ENCODE measurements at places on chromosomes 7 and 10.

DNA sequence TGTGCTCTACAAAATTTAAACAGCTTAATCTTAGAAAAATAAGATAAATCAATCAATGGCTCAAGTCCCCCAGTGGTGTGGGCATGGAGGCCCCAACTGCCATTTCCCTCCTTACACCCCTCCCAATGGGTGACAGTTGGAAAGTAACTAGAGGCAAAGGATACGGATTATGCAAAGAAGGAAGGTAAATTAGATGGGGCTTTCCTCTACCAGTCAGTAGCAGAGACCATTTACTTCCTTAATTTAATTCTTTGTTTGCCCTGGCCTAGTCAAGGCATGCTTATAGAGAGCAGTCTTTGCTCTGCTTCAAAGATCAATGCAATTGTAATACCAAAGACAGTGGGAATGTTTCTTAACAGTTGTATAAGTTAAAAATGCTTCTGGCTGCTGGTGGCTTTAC, 63.3 kb upstream of the PAPSS2 start:
- no peak for DNase-seq

GRCh38 chr7:107579885-107580715, at the start of gene BCAP29:
TSS of gene BCAP29 (plus strand) at chr7:107580246. CDS start at chr7:107580773, 527 bp downstream.
- peak; percentile 96 for DNase-seq

DNA sequence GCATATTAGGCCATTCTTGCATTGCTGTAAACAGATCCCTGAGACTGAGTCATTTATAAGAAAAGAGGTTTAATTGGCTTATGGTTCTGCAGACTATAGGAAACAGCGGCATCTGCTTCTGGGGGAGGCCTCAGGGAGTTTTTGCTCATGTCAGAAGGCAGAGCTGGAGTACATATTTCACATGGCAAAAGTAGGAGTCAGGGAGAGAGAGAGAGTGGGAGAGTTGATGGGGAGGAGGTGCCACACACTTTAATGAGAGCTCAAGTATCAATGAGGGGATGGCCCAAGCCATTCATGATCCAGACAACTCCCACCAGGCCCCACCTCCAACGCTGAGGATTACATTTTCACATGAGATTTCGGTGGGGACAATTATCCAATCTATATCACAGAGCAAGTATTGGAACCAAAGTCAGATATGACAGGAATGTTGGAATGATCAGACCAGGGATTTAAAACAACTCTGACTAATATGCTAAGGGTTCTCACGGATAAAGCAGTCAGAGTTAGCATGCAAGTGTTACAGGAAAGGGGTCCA, 795.3 kb upstream of the CELF2 start:
- no peak for DNase-seq

DNA sequence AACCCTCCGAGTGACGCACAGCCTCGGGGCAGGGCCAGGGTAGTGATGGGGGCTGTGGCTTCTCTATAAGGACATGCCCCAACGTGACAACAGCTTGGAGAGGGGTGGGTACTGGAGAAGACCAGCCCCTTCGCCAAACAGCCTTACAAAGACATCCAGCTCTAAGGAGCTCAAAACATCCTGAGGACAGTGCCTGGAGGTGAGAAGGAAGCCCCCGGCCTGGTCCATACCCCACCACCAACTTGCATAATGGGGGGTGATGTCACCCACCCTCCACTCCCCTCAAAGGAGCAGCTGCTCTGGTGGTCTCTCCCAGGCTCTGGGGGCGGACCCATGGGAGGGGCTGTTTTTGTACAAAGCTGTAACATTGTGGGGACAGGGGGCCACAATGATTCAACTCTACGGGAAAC, 15.1 kb downstream of the PRSS2 start:
- no peak for DNase-seq

DNA sequence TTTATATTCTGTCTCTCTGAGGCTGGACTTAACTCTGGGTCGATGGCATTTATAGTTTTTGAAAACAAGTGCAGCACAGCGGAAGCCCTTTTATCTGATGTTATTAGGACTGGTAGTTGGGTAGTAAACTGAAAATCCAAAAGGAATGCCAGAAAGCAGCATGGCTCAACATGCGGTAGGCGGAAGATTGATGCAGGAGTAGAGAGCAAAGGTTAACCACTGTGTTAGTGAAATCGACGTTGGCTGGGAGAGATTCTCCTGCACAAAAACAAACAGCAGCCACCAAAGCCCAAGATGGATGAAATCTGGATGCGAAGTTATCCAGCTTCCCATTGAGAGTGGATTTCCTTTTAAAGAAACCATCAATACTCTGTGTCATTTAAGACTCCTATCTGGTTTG, 54.5 kb upstream of the EMX2 start:
- no peak for DNase-seq

DNA sequence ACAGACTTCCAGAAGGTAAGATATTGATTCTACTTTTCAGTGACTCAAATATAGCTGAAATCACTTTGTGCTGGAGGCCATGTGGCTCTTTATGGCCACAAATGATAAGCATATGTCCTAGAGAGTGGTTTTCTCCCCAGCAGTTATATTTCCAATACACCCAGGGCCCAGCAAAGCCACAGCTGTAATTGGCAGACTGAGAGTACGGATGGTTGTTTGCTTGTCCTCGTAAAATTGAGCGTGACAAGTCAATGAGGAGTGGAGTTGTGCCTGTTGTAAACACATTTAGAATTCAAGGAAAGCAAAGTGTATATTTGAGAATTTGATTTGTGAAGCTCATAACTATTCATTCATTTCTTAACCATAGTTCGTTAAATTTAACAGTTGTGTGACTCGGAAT, 201.8 kb downstream of the LHFPL3 start:
- DNase-seq: no peak

DNA sequence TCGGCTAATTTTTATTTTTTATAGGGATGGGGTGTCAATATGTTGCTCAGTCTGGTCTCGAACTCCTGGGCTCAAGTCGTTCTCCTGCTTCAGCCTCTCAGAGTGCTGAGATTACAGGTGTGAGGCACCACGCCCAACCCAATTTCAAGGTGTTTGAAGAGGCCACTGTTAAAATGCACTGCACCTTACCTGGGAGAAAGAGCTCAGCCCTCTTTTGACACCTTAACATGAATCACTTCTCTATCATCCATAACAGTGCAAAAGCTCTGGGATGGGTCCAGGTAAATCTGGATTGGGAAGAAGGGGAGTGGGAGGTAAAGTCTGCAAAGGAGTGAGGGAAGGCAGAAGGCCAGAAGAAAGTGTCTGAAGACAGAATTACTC, 557 bp upstream of the ZNF282 start:
- no peak for DNase-seq

DNA sequence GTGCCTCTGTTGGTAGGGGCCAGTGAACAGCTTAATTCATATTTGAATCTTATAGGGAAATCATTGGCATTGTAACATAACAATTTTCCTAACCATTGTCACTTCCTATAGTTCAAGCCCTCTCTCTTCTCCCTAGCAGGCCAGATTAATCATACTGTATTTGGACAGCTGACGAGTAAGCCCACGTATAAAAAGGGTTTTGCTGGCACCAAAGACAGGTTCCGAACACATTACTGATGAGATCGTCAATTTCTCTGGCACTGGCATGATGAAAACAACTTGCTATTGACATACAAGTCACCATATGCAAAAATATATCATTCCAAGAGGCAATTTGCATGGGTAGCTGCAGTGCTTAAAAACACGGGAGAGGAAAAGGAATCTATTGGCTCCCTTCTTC, 891.1 kb upstream of the AUTS2 start:
- no peak for DNase-seq

DNA sequence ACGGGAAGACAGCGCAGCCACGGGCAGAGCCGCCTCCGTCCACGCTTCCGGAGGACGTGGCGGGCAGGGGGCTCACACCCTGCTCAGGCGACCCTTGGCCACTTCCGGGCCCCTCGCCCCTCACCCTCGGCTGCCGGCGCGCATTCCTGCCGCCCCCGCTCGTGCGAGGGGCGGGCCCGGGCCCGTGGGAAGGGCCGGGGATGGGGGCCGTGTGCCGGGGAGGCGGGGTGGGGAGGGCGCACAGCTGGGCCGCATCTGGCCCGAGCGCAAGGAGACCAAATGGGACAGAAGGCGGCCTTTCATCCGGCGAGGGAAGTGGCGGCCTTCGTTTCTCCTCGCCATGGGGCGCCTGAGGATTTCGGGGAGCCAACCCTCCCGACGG, 846 bp upstream of the LFNG start:
- no peak for DNase-seq

- no peak for DNase-seq
Measured at GRCh38 chr7:42493436-42494198, 256.6 kb upstream of the GLI3 start.

DNA sequence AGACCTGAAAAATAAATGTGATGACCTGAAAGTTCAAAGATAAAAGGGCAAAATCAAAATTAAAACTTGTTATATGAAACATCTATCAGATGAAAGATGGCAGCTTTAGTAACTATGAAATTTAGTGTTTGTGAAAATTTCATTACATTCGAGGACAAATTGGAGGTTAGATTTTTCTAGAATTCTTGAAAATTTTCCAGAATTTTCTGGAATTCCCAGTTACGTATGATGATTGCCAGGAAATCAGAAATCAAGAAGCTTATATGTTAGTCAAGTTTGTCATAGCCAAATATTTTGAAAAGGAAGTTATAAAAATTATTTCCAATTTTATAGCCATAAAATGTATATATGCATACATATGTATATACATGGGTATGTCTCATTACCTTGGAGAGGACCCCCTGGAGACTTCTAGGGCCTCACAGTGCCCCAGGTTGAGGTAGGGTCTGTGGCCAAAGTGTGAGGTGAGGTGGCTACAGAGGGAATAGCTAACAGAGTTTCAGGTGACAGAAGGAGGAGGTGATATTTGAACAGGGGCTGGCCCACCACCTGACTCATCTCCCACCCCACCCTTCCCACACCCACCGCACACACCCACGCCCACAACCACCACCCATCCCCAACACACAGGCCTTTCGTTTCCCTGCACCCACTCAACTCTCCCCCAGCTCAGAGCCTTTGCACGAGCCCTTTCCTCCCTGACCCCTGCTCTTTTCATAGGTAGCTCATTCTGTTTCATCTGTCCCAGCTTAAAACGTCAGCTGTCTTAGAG, 21.5 kb downstream of the C10orf105 start:
- no peak for DNase-seq

DNA sequence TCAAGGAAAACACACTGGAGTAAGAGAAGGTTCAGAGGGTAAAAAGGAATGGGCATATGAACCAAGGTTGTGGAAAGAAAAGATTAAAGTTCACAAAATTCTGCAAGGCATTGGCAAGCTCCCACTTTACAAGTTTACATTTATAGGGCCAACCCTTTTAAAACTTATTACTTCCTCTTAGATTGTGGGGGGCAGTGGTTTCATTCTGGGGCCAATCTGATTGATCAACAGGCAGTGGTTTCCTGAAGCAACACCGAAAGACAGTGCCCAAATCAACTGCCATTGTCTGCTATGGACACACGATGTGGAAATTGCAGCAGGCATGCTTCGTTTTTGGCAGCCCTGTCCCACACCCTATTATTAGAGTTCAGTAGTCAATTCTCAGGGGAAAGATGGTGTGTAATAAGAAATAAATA, 154.0 kb downstream of the SGMS1 start:
- DNase-seq: no peak

- DNase-seq: no peak
Measured at GRCh38 chr7:86313842-86314241, 329.9 kb upstream of the GRM3 start.

- DNase-seq: no peak
Measured at GRCh38 chr7:29304756-29305155, 110.2 kb downstream of the CHN2 start.

DNA sequence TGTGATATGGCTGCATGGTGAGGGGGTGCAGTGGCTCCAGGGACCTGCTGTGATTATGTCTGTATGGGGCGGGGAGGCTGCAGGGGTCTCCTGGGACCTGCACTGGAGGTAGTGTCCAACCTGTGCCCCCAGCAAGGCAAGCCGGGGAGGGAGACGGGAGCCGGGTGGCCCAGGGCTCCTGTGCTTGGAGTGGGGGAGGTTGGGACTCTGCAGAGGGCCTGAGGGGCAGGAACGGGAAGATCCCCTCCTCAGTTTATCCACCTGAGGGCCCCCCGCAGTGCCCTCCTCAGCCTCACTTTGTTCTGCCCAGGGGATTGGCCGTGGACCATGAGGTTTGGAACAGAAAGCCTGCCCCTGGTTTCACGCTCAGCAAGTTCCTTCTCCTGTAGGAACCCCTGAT, 22.8 kb upstream of the PWWP2B start:
- DNase-seq: no peak

DNA sequence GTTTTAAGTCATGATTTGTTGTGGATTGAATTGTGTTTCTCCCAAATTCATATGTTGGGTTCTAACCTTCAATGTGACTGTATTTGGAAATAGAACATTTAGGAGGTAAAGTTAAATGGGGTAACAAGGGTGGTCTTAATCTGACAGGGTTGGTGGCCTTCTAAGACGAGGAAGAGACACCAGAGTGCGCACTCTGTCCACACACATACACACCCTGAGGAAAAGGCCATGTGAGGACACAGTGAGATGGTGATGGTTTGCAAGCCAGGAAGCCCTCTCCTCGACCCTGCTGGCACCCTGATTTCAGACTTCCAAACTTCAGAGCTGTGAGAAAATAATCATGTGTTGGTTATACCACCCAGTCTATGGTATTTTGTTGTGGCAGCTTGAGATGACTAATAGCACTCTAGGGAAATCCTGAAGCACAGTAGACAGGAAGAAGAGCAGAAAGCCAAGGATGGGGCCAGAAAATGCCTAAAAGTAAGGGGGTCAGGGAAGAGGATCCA, 28.0 kb upstream of the SEM1 start:
- DNase-seq: no peak

GRCh38 chr10:124946945-124947344, 5.0 kb downstream of the ZRANB1 start:
- no peak for DNase-seq

DNA sequence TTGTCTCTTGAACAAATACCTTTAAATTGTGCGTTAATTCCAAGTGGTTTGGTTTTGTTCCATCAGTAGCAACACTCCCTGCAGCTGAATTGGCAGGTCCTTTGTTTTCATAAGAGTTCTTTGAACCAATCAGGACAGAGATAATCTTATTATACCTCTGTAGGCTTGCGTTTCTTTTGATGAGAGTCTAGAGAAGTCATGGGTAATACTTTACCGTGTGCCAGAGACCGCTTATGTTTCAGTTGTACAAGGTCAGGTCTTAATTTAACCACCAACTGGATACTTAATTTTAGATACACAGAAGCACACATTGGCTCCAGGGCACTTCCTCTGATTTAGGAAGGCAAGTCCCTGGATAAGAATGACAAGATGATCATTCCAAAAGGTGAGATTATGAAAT, at the start of gene ASB15:
Gene ASB15, plus strand, starts transcription at position 292 of the 400 bp plus-strand sequence. CDS start 12,682 bp downstream, outside the sequence.
- no peak for DNase-seq

GRCh38 chr10:84204122-84204521, 9.8 kb downstream of the CDHR1 start:
- DNase-seq: peak; percentile 21

DNA sequence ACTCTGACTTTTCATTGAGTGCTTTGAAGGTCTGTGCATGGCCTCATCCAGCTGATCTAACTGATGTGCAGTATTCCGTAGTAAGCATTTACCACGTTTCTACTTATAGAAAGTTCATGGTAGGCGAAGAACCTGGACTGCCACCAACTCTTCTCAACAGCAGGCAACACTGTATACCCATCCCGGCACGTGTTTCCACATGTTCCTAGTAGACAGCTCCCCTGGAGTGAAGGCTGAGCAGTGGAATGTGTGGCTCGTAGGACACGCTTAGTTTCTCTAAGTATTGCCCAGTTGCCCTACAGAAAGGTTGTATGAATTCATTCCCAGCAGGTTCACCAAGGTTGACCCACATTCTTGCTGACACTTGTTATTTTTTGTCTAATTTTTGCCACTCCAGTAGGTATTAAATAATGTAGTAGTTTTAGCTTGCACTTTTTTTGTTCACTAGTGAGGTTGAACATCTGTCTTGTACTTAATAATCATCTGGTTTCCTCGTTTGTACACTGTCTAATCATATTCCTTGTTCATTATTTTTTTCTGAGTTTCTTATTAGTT, 15.2 kb downstream of the PROSER2 start:
- DNase-seq: no peak

Measured in suppressor macrophage (primary cell).